Effector memory CD4-positive, alpha-beta T cell (primary cell): ENCODE measurements at places on chromosomes 12 and 14.

GRCh38 chr12:12376646-12377448 is 20.0 kb downstream of the BORCS5 start:
- no peak for DNase-seq

DNA sequence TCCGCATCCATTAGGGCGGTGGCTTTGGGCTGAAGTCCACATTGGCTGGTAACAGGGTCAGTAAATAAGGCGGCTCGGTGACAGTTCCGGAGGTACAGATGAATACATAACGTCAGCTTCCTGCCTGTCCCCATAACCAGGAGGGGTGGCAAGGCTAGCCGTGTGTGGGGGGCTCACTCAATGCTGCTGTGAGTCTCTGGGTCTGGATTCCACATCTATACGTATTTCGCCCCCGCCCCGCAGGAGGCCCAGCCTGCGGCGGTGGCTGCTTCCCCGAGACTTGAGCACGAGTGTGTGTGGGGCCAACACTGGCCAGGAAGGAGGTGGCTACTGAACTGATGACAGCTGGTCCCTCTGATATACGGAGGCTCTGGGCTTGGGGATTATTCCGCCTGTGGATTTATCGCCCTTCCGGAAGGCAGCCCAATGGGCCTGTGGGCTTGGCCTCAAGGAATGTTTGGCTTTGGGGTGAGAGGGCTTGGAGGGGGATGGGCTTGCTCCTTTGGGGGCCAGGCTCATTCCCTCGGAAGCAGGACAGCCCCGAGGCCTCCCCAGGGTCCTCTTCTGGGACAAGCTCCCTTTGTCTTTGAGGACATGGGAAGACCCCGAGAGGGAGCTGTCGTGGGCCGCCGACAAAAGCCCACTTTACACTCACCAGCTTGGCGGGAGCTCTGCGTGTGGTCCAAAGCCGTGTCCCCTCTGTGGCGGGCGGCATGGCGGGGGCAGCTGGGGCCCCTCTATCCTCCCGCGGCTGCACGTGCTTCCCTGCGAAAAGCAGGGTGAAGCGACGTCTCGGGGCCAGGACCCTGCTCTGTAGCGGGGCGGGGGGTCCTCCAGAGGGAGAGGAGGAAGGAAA is 82.1 kb downstream of the KIF26A start:
- no peak for DNase-seq

- no peak for DNase-seq
These were observed 32.0 kb upstream of the SIX1 start for GRCh38 chr14:60681271-60681670.

DNA sequence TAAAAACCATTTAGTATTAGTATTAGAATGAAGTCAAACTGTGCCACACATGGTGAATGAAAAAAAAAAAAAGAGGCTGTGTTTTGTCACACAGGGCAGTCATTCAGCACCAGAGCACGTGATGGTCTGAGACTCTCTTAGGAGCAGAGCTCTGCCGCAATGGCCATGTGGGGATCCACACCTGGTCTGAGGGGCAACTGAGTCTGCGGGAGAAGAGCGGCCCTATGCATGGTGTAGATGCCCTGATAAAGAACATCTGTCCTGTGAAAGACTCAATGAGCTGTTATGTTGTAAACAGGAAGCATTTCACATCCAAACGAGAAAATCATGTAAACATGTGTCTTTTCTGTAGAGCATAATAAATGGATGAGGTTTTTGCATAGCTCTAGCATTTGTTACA is 12.2 kb upstream of the BDKRB1 start:
- DNase-seq: no peak

DNA sequence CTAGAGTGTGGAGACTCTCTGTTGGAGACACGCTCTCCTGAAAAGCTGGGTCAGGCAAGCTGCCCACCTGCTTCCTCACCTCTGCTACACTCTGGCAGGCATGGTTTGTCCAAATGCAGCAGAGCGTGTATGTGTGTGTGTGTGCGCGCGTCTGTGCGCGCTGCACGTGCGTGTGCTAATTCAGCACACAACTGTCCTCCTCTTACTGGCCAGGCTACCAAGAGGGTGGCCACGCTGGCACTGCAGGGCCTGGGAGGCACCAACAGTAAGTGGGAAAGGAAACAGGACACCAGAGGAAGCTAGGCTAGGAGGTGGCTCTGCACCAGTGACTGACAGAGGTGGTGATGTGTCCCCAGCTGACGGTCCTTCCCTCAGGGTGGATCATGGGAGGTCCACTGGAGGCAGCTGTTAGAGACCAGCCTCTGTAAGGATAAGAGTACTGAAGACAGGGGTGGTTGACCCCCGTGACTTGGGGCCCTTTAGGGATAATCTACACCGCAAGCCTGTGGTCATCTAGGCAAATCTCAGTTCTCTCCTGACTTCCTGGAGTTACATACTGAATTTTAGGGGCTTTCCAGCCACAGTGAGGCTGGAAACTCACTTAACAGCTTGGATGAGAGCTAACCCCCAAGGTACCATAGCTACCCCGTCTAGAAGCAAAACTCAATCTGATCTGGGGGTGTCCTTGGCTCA is 15.6 kb upstream of the TFCP2 start:
- no peak for DNase-seq

DNA sequence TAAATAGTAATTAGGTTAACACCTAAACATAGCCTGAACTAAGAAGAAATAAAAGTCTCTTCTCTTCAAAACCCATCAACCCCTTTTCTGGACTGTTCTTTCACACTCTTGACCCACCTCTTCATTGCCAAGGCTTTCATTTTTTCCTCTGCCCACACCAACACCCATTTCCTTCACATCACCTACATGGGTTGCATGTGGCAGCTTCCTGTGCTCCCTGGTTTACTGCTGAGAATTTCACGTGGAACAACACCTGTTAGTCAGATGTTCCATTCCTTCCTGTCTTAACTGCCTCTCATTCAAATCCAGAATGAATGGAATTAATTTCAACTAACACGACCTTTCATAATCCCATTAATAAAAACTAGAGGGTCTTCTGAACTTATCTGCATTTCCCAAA is 157.3 kb downstream of the BCAT1 start:
- DNase-seq: no peak

GRCh38 chr12:6114476-6114870 is 10.0 kb downstream of the VWF start:
- DNase-seq: no peak

- DNase-seq: no peak
These were observed 86.6 kb upstream of the OTX2 start for GRCh38 chr14:56896922-56897321.

DNA sequence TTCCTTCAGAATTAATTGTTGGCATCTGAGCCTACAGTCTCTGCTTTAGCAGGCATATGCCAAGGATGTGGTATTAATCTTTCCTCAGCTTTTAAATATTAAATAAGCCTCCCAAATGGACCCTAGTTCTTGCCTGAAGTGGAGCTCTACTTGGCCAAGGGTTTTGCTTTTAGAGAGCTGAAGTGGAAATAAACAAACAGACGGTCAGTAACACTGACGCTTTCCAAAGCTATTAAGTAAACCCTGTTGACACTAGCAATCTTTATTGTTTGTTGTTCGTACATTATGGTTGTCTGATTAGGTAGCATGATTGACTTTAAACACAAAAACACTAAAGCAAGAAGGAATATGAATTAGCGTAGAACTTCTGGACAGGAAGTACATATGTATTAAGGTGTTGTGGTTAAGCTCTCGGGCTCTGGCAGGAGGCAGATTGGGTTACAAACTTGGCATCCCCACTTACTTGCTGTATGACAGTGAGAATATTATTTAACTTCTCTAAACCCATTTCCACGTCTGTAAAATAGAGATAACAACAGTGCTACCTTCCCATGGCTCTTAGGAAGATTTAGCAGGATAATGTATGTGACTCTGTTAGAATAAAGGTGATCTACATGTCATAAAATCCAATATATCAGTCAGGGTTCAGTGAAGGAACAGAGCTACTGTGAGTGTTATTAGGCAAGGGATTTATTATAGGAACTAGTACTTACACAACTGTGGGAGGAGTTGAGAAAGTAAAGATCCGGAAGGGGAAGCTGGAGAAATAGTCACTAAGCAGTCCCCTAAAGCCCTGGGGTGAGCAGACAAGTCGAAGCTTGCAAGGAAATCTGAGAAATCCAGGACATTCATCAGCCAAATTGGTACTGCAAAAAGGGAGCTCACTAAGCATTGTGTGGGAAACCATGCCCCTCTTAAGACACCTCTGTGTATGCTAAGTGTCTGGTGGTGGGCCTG is 92.2 kb upstream of the ATF7IP start:
- DNase-seq: no peak

GRCh38 chr12:65025136-65025535 is 96.0 kb downstream of the WIF1 start:
- no peak for DNase-seq

DNA sequence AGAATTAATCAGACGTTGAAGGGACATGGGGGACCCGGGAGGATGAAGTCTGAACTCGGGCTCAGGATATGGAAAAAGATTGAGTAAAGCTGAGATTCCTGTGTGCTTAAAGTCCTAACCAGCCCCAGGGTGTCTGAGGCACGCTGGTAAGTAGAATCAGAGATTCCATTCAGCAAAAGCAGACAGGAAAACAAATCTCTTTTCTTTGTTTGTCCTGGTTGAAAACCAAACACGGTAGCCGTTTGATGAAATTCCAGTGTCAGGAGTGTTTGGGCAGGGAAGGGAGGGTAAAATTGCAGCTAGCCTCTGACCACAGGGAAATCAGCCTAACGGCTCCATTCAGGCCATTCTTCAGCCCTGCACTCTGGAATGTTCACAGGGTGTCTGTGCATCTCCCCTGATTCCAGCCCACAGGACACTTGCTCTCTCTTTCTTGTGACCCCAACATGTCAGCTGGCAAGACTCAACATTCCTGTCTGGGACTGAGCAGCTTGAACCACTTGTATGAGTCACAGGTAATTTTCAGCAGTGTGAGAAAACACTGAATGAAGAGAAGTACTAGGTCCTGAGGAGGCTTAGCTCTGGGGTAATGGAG is 31.0 kb downstream of the NINJ2 start:
- DNase-seq: no peak

DNA sequence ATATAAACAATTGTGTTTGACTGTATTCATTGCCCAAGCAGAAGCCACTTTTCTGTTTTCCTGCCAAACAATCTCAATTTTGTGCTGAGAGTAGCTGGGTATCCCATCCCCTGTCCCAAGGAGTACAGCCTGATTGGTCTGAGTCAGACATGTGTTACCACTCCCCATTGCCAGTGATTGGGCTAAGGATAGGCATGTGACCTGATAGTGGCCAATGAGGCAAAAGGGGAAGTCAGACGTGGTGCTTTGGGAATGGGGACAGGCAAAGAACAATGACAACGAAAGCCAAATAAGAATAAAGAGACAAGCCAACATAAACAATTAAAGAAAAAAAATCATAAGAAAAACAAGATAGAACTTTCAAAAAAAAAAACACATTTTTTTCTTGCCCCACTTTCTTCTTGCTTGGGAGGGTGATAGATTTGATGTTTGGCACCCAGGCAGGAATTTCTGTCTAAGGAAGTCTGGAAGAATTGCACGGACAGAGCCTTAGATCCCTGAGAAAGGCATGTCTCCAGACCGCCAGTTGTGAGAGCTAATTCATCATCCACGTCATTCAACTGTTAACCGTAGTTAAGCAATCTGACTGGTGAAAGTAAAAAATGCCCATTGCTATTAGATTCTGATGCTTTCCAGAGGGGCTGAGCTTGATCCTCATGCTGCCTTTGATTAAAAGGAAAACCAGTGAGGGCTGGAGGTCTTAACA is 626.6 kb upstream of the TMEM132C start:
- no peak for DNase-seq

GRCh38 chr14:92973798-92974372 is 50.9 kb downstream of the CHGA start:
- DNase-seq: no peak

DNA sequence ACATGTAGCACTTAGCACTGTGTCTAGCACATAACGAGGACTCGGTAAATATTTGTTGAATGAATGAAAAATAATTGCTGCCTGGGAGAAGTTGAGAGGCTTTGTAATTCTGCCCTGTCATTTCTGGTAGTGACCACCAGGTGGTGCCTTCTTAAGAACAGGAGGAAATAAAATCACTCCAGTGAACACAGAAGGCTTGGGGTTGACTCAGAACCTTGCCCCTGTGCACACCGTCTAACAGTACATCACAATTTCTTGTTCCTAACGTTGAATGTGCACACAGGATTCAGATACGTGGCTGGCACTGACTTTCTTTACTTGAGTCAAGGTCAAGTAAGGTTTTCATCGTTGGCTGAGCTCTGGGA is 91.8 kb downstream of the RGS6 start:
- DNase-seq: no peak

DNA sequence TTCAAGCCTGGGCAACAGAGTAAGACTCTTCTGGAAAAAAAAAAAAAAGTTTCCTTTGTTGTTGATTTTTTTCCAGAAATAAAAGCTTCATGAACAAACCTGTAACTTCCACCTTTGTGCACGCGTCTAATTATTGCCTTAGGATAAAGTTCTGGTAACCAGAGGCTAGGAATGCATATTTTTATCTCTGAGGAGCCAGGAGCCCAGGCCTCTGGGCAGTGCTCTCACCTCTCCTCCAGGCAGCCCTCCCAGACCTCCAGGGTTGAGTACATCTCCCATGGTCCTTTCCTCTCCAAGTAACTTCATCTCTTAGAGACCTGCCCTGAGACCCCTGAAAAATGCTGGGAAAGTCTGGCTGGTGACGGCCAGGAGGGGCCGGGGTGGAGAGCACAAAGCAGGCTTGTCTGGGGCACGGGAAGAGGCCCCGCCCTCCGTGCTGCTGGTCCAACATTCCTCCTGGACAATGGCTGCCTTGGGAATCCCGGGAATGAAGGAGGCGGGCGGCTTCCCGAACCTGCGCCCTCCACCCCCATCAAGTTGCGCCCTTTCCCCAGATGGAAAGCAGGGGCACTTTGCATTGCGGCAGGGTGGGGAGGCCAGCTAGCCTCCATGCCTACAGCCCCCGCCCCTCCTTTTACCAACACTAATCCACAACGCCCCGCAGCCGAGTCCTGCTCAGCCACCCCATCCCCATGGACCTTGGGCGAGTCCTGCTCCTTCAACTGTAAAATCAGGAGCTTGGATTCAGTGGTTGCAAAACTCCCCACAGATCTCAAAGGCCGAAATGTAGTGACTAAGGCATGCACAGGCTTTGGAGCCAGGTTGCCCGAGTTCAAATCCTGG is 7.3 kb upstream of the FIGNL2 start:
- DNase-seq: no peak
